ENCODE measurements at places on chromosomes 4 and X. TPM values are rescaled to one million over a fixed set of nuclear protein-coding genes. Genes with fewer than 3 reads are reported as not detected.

- DNase-seq = no peak
Measured at GRCh38 chr4:124083711-124084110, 628.8 kb downstream of the ANKRD50 start.

DNA sequence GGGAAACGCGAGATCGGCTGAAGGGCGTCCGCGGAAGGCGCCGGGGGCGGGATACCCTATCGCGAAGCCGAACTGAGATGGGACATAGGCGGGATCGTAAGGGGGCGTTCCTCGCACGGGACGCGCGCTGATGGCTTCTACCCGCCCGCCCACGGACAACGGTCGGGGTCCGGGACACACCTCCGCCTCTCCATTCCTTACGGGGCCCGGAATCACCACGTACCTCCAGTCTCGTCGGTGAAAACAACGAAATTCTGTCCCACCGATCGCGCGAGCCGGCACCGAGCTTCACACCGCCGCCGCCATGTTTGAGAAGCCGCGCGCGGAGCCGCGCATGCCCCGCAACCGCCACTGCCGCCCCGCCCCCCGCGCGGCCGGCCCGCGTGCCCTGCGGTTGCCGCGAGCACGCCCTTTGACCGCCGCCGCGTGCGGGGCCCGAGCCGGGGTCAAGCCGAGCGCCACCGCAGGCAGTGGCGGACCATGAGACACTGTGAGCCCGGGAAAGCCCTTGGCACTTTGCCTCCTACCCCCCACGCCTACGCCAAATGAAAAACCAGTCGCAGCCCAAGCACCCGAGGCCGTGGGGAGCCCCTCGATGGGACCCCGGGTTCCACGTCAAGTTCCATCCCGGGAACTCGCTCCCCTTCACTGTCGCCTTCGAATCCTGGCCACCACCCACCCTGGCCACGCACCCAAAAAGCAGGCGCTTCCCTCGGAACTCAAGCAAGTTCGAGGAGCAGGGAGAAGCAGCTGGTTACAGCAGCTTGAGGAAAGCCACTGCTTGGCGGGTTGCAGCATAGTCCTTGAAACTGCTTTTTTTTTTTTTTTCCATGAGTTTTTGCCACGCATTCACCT is at the start of gene SCML2:
TSS of gene SCML2 (minus strand) at position 320 of the 855 bp plus-strand sequence. CDS start 20,617 bp downstream, outside the sequence.
- DNase-seq = no peak

GRCh38 chr4:100576570-100576969 is 58.7 kb upstream of the EMCN start:
- no peak for DNase-seq

The F8A1 gene
- polyA plus RNA-seq = 7.1 TPM

The XAGE3 gene
- not detected for polyA plus RNA-seq

DNA sequence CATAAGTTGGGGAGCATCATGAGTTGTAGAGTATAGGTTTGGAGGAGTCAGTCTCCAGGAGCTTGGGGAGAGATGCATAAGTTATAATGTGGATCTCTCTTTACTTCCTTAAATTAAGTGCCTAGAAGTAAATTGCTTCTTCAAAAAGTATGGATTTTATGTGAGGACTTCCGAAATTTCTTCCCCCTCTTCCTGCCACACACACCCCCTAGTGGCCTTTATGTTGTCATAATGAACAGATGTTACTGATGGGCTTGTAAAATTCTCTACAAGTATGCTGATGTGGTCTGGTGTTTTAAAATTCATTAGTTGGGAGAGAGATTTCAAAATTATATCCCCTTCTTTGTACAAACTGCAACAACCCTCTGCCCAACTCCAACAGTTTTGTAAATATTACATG is 2.3 kb upstream of the METTL14 start:
- peak; percentile 3 for DNase-seq

DNA sequence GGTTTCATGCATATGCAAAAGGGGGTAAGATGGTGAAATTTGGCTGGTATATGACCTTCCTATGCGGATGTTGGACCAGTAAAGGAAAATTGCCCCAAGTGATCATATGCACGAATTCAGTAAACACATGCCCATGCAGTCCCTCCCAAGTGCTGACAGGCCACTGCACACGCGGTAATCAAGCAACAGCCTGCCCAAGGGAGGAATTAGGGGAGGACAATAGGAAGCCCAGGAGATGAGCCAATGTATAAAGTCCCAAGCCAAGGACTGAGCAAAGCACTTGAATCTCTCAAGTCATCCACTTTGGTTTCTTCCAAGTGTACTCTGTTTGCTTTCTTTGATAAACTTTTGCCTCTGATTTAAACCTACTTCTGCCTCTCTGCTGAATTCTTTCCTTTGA is 21.1 kb downstream of the MAGEB16 start:
- no peak for DNase-seq

DNA sequence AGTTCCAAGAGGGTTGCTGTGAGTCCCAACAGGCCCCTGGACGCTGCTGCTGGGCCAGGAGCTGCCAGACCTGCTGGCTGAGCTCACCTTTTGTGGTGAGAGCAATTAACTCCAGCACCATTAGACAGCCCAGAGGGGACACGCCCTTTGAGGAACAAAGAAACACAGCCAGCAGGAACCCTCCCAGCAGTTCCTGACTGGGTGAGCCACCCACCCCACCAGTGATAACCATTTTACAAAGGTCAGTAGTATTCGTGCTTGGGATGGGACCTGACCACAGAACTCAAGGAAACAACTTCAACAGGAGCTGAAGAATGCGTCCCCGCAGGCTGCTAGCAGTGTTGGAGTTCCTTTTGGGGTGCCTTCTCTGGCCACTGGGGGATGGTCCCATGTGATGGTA is 38.8 kb upstream of the AFAP1 start:
- no peak for DNase-seq

The RASL11B gene
- 0.22 TPM for polyA plus RNA-seq

DNA sequence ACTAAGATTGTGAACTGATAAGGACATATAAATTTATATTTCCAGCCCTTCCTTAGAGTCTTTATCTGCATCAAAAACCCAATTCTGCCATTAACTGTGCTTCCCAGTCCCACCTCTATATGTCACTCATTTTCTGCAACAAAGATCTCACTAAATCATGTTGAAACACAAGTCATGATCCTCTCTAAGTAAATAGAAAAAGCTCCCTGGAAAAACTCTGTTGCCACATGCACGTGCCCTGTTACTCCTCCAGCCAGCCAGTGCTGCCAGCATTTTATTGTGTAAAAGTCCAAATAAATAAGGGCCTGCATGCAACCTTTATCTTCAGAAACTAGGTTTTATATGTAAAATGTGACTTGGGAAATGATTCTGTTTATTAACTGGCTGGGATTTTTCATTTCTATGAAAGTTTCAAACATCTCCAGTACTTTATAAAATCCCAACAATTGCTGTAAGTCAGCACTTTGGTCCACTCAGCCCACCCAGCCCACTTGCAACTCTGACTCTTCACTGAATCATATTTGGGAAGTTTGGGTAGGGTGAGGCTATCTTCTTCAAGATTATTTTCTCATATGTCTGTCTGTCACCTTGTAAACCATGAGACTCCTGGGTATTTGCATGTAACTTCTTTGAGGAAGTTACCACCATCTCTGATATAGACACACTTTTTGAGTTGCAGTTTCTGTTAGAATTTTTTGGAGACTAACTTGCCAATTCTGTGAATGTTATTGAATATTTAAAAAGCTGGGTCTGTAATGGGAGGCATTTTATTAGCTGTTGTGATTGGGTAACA is 40.0 kb upstream of the SMARCA5 start:
- DNase-seq = no peak

The KCNIP4 gene
- not detected for polyA plus RNA-seq

GRCh38 chrX:53674581-53674980 is 11.9 kb downstream of the HUWE1 start:
- no peak for DNase-seq

- DNase-seq = peak; percentile 3
Measured at GRCh38 chr4:2962614-2963174, 512 bp downstream of the NOP14 start.

DNA sequence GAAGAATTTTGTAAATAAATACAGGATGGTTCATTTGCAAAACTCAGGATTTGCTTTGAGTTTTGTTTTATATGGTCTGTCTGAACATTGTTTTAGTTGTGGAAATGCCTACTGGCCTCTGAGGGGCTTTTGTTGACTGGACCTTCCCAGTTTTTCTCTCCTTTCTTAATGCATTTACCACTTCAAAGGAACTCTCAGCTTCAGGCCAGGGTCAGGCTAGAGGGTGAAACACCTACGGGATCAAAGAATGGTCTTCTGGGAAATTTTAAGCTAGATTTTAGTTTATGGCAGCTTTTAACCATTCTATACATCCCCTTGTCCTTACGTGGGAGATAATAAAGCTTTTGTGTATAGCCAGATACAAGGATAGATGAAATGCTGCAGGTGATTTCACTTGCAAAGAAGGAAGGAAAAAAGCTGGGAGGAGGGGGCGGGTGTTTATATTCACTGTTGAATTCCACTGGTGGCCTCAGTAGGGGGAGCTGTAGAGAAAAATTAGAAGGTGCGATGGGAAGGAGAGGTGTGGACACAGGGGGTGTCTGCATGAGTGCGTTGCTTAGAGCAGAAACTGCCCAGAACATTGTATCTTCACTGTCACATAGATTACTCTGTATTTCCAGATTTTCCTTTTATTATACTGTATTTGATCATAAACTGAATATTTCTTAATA is 151.8 kb downstream of the TSPAN5 start:
- no peak for DNase-seq

The STK32B gene
- 5.6 TPM for polyA plus RNA-seq

The PHOX2B gene
- polyA plus RNA-seq = not detected

The SYNPO2 gene
- 39.9 TPM for polyA plus RNA-seq

DNA sequence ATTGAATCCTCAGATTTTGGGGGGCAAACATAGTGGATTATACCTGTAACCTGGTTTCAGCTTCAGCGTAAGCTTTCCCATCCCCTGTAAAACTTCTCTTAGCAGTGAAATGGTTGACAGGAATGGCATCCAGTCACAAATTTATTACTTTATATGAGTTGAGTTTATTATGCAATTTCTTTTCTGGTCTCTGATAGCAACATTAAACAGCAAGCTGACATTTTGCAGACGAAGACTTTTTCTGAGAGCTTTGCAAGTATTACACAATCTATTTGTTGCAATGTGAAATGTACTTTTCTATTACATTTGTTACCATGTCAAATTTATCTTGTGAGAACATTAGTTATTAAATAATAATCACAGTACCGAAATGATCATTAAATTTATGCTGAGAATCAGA is 60.6 kb downstream of the GSPT2 start:
- DNase-seq = no peak

The SLC9A7 gene
- 21.5 TPM for polyA plus RNA-seq

The NAP1L5 gene
- 2.2 TPM for polyA plus RNA-seq

DNA sequence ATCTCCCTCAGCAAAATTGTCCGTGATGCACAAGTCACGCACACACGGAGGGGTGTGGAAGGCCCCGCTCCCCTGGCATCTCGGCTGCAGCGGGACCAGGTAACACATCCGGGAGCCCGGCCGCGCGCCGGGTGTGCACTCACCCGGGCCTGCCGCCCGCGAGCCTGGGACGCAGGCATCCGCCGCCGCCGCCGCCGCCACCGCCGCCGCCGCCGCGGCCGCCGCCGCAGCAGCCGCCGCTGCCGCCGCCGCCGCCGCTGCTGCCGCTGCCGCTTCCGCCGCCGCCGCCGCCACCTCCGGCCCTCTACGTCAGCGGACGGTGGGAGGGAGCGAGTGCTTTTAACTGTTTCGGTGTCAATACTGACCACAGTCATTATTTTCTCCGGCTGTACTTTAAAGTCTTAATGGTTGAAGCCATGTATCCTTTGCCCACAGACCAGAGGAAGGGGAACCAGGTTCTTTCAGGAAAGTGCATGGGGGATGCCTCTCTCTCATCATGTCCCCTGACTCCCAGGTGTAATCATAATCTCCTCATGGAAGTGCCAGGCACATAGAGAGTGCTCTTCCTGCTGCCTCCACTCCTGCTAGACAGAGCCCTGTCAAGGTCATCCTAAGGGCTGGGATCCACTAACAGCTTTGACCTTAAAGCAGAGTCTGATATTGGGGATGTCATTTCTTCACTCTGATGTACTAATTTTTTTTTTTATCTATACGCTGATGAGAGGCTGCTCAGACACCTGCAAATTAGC is 38.0 kb downstream of the MAGEE2 start:
- DNase-seq = no peak

The EDNRA gene
- polyA plus RNA-seq = 7.6 TPM

The DOK7 gene
- not detected for polyA plus RNA-seq

The MAGEC2 gene
- not detected for polyA plus RNA-seq

The ALAS2 gene
- not detected for polyA plus RNA-seq

DNA sequence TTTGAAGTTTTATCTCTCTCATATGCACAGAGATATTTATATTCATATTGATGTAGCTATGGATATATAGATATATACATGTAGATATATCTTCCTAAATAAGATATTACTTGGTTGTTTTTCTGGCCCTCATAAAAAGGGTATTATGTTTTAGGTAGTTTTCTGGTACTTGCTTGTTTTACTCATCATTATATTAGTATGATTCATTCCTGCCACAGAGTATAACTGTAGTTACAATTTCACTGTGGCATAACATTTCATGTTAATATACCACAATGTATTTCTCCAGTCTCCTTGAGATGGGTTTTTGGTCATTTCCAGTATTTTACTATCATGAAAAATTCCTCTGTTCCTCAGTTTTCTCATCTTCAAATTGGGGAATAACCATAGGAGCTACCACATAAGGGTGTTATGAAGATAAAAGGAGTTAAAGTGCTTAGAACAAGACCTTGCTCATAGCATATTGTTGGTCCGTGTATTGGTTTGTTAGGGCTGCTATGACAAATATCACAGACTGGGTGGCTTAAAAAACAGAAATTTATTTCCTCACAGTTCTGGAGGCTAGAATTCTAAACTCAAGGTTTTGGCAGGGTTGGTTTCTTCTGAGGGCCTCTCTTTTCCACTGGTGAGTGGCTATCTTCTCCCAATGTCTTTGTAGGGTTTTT is 129.7 kb downstream of the TMEM164 start:
- no peak for DNase-seq

Measured in BJ (cell line).